ENCODE measurements at places on chromosomes 6 and 20.
A peak's percentile ranks its signal among the peaks of the same experiment; 100 is the strongest.

GRCh38 chr20:49669601-49670189 is 44.0 kb downstream of the B4GALT5 start:
- no peak for DNase-seq

DNA sequence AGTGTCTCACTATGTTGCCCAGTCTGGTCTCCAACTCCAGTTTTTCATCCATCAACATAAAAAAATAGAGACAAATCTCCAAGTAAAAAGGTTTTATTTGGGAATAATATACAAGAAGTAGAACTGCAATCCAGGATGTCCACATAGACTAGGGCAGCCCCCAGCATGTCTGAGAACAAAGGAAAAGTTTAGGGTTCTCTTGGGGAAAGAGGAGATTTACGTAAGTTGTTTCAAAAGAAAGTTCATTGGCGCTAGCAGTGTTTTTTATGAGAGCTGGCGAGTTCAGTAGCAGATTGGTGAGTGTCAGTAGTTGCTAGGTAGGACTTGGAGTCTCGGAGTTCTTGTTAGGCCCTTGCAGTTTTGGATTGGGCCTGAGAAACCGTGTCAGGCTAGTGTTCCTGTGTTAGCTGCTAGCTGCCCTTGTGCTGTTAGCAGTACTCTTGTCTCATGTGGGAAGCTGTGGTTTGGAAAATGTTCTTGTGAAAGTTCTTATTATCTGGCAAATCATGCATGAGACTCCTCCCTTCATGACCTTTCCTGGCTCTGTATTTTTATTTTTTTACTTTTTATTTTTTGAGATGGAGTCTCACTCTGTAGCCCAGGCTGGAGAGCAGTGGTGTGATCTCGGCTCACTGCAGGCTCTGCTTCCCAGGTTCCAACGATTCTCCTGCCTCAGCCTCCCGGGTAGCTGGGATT is 24.7 kb downstream of the TTLL9 start:
- no peak for DNase-seq

DNA sequence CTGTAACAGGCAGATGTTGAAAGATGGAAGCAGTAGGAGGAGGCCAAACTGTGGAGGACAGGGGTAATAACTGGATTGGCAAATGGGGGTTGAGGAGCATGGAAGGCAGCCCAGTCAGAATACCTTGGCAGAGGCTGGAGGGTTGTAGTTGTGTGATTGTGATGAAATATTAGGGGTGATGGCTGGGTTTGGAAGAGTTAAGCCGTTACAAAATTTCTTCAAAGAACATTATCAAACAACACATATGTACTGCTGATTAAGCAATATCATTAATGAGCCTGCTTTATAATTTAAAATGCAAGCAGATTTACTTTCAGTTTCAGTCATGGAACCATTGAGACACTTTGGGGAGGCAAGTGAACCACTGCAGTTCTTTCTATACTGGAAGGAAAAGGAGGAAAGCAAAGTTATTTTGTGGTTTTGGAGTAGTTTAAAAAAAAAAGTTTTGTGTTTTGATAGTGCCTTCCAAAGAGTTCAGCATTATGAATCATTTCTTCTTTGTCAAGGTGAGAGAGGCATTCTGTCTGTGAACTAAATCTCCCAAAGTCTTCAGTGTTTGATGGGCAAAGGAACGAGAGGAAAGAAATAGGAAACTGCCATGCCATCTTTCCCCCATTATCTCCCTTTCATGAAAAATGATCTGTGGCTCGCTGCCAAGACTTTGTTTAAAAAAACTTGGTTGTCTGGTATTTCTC is 20.7 kb downstream of the FOXO3 start:
- peak; percentile 12 for DNase-seq

DNA sequence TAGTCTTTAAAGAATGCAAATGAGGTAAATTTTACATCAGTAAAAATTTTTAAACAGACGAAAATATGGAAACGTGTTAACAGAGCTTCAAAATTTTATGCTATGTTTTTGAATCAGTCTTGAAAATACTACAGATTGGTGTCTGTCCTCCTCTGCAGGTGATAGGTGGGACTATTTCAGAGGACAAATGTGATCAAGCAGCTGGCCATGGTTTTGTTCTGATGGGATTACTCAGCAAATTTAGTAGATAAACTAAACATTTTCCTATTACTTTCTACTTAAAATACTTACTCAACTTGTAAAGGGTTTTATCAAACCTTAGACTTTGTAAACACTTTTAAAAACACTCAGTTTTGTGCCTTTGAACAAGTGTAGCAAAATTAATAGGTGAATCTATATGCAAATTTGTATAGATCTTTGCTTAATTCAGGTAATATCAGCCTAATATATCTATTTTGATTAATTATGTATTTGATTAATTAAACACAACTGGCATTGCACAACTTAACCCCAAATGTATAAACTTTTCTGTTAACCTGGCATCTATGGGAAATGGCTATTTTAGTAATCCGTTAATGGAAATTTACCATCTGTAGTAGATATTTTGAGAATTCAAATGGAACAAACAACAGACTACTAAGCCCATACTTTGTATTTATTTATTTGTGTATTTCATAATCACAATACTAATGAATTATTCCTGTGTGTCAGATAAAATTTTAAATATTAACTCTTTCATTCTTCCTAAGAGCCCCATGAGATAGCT is 22.5 kb downstream of the ADGRB3 start:
- DNase-seq: no peak
